ENCODE measurements at places on chromosomes 3 and 15.

GRCh38 chr15:76060118-76060989 is 569 bp downstream of the TMEM266 start:
- DNase-seq: no peak

GRCh38 chr3:25427942-25428788 is at the start of gene RARB:
Gene RARB (plus strand): TSS chr3:25428263. CDS start chr3:25428732, 469 bp downstream.
- DNase-seq: peak; percentile 98

DNA sequence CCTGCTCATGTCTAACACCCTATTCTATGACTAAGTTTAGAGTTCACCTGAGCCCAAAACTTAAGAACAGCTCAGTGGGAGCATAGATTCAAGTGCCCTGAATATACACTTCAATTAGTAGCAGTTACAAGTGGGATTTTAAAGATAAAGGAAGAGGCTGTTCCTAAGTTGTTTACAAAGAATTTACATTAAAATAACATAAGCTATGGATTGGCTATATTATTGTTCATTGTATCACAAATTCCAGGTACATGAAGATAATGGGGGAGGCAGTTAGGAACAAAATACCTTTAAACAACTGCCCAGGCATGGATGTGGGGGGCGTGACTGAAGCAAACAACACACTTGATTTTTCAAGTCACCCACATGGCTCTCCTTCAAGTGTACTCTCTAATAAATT is 52.7 kb downstream of the ROPN1B start:
- DNase-seq: peak; percentile 3

GRCh38 chr3:72702997-72703396 is 145.2 kb downstream of the SHQ1 start:
- DNase-seq: no peak

GRCh38 chr15:40985541-40986330 is 32.5 kb downstream of the CHAC1 start:
- DNase-seq: no peak
